ENCODE measurements at places on chromosomes 2 and 18.

DNA sequence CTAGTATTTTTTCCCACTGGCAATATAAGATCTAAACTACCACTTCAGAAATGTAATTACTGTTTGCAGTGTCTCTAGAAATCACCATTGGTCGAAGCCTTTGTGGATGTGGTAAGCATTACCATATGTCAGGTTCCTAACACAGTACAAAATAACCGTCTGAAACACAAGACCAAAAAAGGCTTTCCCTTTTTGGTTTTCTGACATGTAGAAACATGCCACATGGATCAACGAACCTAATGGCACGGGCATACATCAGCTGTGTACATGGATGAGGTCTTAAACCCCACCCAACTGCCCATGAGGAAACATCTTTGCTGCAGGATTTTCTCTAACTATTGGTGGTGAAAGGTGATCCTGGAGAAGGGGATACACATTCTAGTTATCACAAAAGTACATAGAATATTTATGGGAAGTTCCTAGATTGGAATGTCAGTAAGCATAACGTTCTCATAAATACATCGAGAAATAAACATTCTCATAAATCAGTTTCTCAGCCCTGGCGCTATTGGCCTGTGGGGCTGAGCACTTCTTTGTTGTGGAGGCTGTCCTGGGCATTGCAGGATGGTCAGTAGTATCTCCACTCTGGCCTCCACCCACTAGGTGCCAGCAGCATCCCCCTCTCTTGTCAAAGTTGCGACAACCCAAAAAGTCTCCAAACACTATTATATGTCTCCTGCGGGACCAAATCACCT, 9.0 kb downstream of the VIT start:
- no peak for DNase-seq

GRCh38 chr2:167292430-167293171, 404.3 kb downstream of the XIRP2 start:
- peak; percentile 48 for DNase-seq

DNA sequence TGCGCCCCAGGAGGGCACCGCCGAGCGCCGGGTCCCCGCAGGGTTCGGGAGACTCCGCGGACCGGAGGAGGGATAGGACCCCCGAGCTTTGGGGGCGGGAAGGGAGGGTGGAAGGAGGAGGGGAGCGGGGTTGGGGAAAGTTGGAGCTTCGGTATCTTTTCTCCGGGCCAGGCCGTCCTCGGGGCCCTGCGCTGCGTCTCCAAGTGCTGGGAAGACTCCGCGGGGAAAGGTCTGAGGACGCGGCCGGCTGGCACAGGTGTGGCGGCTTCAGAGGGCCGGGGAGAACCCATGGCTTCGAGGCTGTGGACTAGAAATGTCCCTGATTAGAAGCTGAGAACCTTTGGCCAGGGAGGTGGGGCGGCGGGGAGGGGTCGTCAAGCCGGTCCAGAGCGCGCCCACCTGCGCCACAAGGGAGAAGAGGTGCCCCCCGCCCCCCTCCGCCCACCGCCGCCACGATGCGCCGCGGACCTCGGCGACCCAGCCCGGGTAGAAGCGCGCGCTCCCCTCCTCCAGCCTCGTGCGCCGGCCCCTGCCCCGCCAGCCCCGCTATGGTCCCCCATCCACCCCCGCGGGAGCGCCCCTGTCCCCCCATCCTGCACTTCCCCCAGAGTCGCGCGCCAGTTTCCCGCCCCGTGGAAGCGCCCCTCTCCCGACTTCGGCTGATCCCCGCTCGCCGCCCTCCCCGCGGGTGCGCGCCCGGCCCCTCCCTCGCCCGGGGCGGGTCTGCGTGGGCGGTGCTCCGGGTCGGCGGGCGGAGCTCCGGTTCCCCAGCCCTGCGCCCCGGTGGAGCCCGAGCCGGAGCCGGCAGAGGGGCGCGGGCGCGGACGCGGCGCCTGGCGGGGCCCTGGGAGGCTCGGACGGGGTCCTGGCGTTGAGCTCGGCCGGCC, at the start of gene SNTG2:
Gene SNTG2, plus strand, starts transcription at position 770 of the 887 bp plus-strand sequence. CDS start 148 bp downstream, outside the sequence.
- peak; percentile 67 for DNase-seq

DNA sequence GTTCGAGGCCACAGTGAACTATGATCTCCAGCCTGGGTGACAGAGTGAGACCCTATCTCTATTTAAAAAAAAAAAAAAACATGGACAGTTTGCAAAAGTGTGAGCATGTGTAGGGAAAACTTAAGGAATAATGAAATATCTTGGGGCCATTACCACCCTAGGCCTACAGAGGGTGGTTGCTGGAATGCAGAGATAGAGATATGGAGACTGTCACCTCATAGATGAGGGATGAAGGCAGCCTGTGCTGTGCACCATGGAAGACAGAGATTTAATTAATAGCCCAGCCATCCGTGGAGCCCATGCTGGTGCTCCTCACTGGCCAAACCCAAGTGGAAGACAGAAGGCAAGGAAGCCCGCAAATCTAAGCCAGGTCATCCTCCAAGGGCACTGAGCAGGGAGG, 16.6 kb upstream of the CEP68 start:
- no peak for DNase-seq

- DNase-seq: no peak
Measured at GRCh38 chr2:67802291-67802690, 260.5 kb downstream of the C1D start.

DNA sequence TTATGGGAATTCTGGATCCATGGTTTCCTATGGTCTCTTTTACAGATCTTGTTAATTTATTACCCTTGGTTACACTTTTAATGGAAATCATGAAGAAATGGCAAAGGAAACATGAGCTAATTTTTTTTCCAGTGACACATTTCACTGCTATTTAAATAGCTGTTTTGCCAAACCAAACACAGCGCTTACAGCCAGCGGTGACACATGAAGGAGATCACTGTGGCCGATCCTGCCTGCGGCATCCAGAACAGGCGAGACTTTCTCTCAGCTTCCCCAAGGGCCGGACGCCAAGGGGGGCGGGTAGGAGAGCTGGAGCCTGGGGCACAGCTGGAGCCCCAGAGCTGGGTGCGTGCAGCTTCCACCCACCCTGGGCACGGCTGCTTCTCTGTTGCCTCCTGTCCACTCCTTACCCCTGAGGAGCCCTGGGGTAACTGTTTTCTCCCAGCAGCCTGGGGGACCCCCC, 81.4 kb upstream of the PKDCC start:
- no peak for DNase-seq

- DNase-seq: no peak
Measured at GRCh38 chr2:203354966-203355365, 26.8 kb downstream of the ABI2 start.

DNA sequence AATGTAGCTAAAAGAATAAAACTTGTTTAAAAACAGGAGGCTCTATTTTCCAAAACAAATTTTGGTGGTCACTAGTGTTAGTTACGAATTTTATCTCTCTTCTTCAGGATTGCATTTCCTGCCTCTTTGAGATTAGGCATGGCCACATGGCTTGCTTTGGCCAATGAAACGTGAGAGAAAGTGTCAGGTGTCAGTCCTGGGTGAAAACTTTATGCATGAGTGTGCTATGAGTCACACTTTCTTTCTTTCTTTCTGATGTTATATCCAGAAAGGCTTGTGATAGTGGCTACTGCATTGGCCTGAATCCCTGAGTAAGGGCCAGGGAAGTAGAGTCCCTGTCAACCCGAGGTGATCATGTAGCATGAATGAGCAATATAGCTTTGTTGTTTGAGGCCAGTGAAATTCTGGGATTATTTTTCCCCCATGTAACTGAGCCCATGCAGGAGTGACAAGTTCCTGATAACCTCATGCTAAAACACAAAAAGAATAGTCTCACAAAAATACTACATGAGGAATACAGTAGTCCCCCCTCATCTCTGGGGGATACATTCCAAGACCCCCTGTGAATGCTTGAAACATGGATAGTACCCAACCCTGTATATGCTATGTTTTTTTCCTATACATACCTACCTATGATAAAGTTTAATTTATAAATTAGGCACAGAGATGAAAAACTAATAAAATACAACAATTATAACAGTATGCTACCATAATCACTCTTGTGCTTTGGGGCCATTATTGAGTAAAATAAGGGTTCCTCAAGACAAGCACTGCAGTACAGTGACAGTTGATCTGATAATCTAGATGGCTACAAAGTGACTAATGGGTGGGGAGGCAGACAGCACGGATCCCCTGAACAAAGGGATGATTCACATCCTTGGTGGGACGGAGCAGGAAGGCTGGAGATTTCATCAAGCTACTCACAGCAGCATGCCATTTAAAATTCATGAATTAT, 109.5 kb downstream of the CDC42EP3 start:
- peak; percentile 8 for DNase-seq

DNA sequence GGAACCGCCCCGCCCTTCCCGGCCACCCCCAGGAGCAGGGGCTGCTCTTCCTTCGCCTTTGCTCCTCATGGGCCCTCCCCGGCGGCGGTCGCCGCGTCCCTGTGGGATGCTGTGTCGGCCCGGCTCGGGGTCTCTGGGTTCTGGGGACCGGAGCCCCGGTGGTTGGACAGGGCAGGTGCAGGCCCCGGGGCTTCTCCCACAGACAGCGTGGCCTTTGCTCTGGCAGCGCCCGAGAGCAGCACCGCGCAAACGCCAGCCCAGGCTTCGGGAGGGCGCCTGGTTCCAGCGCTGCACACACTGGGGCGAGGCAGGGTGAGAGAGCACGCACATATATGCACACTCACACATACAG, 9.0 kb upstream of the KCNG2 start:
- no peak for DNase-seq

DNA sequence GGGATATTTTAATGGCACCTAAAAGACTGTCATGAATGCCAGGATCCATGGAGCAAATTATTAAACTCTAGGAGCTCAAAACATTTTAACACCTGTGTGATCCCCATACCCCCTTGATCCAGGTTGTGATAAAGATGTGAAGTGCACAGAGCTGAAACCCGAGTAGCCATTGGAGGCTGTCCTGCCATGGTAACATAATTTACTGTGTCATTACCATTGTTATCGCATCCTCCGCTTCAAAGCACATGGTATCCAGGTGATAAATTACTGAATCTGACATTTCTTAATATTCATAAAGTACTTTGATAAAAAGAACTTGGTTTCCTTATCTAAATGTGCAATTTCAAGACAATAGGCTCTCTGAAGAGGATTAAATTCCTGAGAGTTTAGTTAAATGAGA, 109.3 kb downstream of the CHST9 start:
- DNase-seq: no peak

GRCh38 chr2:109295070-109295780, 166.2 kb downstream of the SH3RF3 start:
- no peak for DNase-seq

- no peak for DNase-seq
Measured at GRCh38 chr2:184729581-184729980, 131.3 kb downstream of the ZNF804A start.

DNA sequence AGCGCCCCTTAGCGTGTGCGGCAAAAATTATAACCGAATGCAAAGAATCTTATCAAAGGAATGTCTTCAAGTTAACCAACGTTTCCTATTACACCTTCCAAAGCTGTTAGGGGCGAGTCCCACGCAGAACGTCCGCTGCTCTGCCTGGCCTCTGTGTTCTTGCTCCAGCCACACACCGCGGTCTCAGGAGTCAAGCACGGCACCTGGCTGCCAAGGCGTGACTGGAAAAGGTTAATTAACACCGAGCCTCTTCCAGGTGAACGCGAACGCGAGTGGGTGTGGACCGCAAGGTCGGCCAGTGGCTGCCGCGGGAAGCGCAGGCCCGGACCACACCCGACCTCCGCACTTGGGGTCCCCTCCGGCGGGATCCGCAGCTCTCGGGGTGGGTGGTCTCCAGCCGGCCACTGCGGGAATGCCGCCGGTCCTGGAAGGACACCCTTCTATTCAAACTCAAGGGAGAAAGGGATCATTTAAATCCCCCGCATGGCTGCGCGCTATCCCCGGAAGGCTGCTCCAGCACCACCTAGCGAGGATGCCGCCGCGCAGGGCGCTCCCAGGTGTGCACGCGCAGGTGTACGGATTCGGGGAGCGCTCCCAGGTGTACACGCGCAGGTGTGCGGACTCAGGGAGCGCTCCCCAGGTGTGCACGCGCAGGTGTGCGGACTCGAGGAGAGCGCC, 830 bp downstream of the CYB5A start:
- peak; percentile 10 for DNase-seq
